ENCODE measurements at places on chromosomes 4 and X. TPM values are rescaled to one million over a fixed set of nuclear protein-coding genes. Genes with fewer than 3 reads are reported as not detected.

SMS gene
- 175 TPM for total RNA-seq

DNA sequence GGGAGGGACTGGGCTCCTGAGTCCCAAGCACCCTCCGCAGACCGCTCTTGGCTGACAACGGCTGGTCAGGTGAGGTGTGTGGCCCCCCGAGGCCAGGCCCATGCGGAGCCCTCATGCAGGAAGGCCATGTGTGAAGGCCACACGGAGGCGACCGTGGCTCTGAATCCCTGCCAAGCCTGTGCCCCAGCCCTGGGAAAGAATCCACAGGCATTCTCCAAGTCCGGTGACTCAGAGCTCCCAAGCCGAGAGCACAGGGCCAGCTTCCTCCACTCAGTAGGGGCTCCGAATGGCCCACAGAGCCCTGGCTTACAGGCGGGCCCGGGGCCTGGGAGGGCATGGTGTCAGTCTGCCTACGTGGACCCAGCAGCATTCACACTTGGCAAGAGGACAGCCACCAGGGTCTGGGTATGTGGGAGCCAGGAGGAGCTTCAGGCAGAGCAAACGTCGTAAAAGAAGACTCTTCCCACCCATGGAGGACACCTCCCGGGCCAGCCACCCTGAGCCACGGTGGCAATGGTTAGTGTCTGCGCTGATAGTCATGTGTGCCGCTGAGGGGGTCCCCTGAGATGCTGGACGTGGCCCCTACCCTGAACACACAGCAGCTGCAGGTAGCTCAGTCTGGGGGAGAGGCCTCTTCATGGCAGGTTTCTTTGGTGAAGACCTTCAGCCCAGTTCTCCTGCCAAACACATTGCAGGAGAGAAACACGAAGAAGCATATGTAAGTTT lies 105.7 kb downstream of the PSAPL1 start:
- DNase-seq: no peak

- DNase-seq: no peak
Measured at GRCh38 chr4:123661080-123661737, 264.6 kb downstream of the SPRY1 start.

ANKRD50 gene
- 0.54 TPM for total RNA-seq

VCX2 gene
- not detected for total RNA-seq

Measured in activated CD8-positive, alpha-beta T cell treated with anti-CD3 and anti-CD28 coated beads for 36 hours (primary cell).